ENCODE measurements at places on chromosomes 2 and 18.

DNA sequence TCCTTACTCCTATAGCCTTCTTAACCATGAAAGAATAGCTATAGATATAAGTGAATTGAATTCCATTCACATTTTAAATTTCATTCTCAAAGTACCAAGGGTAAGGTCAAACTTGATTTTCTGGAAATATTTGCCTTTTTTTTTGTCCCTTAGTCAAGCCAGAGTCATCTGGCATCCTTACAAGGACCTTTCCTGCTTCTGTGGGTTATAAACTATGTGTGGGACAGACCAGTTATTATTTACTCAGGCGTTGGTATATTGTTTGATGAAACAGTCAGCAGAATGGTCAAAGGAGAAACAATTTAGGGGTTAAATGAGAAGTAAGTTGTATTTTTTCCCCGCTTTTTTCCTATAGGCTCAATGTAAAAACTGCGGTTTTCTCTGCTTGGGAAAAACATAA, 1103.2 kb upstream of the ZEB2 start:
- DNase-seq = no peak

DNA sequence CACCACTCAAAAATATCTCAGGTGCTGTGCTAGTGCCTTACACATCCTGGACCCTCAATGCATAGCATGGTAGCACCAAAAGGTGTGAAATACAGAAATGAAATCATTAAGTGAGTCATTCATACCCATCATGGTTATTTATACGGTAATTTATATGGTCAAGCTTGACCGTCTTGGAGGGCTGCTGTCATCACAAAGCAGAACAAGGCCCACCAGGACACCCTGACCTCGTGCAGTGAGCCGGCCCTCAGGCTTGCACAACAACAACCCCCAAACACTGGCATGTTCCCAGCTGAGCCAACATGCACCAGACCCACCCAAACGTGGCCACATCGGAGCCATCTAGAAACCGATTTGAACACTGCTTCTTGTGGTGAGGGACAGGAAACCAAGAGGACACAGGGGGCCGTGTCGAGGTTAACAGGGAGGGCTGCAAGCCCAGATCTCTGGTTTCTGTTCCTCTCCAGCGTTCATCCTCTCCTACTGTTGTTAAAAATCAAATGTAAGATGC, 378.5 kb upstream of the ID2 start:
- DNase-seq = no peak

- no peak for DNase-seq
These were observed 28.4 kb upstream of the ID2 start for GRCh38 chr2:8653485-8653884.

- no peak for DNase-seq
These were observed 1.9 kb downstream of the PIEZO2 start for GRCh38 chr18:11147371-11147951.

DNA sequence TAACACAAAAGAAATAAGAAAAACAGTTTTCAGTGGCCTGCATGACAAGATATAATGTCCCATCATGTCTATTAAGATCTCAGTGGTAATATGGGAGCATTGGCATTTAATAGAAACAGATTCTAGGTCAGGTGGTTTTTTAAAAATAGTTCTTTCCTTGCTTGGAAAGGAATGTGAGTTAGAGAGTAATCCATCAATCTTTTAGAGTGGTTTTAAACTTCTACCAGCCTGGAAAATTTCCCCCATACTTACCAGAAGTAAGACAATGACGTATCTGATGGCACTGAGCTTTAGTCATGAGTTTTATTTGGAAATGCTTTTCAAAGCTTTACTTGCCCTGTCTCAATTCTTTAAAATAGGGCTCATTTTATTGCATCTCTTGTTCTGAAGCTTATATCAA, 441.7 kb upstream of the SMIM21 start:
- DNase-seq = no peak

- DNase-seq = peak; percentile 97
These were observed 1.0 kb upstream of the AGBL5 start for GRCh38 chr2:27050281-27050995.

GRCh38 chr18:21593540-21594257, 6.8 kb downstream of the ESCO1 start:
- DNase-seq = no peak

DNA sequence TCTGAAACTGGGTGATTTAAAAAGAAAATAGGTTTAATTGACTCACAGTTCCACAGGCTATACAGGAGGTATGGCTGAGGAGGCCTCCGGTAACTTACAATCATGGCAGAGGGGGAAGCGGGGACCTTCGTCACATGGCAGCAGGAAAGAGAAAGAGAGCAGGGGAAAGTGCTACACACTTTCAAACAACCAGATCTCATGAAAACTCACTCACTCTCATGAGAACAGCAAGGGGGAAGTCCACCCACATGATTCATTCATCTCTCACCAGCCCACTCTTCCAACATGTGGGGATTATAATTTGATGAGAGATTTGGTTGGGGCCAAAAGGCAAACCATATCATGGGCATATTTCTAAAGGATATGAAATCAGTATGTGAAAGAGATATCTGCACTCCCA, 12.0 kb upstream of the ARHGAP15 start:
- DNase-seq = no peak

- no peak for DNase-seq
These were observed 172.9 kb upstream of the SETBP1 start for GRCh38 chr18:44507729-44508325.

DNA sequence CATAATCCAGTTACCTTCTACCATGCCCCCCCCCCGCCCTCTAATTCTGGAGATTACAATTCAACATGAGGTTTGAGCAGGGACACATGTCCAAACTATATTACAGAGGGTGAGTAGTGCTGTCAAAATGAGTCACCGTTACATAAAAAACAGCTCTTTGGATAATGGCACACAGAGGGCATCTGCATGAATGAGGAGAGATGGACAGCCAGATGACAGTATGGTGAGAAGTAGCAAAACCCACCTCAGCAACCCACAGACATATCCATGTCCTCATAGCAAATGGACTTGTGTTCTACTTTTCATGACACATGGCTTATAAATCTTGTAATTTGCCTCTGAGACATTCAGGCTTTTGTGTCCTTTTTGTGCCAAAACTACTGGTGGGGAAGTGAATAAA, 132.0 kb downstream of the EML6 start:
- DNase-seq = no peak

- DNase-seq = no peak
These were observed 123.4 kb downstream of the LAMA1 start for GRCh38 chr18:6994056-6994770.
